ENCODE measurements at places on chromosomes 7 and 10. TPM values are rescaled to one million over a fixed set of nuclear protein-coding genes. Genes with fewer than 3 reads are reported as not detected.

Gene UNC5B
- 64.6 TPM for total RNA-seq

Gene LGI1
- not detected for total RNA-seq

Gene SRGN
- total RNA-seq: 13.5 TPM

Gene NCOA4
- total RNA-seq: 182 TPM

Gene MMRN2
- total RNA-seq: 3.9 TPM

Gene GIMAP7
- total RNA-seq: not detected

Gene C10orf120
- total RNA-seq: not detected

Gene CFAP46
- total RNA-seq: not detected

Gene LIPJ
- total RNA-seq: not detected

Gene BUD23
- 44.5 TPM for total RNA-seq

Gene SPAG6
- not detected for total RNA-seq

Gene CRPPA
- 0.96 TPM for total RNA-seq

Gene STK17A
- total RNA-seq: 117 TPM

Gene TMEM184A
- total RNA-seq: 8.2 TPM

Gene TIMM23
- total RNA-seq: 70.1 TPM

Gene CYP2W1
- not detected for total RNA-seq

Gene EVX1
- total RNA-seq: not detected

Gene TSPAN12
- 7.0 TPM for total RNA-seq

Gene AGAP5
- total RNA-seq: 0.96 TPM

Gene SPDYE2
- not detected for total RNA-seq

Gene HOXA13
- not detected for total RNA-seq

Gene ELN
- total RNA-seq: not detected

Gene MYL7
- not detected for total RNA-seq

Gene TMEM213
- total RNA-seq: not detected

Gene ZSCAN21
- total RNA-seq: 7.7 TPM

Gene VWDE
- 3.6 TPM for total RNA-seq

Gene TET1
- 0.21 TPM for total RNA-seq
